ENCODE measurements at places on chromosomes 7 and 10.

DNA sequence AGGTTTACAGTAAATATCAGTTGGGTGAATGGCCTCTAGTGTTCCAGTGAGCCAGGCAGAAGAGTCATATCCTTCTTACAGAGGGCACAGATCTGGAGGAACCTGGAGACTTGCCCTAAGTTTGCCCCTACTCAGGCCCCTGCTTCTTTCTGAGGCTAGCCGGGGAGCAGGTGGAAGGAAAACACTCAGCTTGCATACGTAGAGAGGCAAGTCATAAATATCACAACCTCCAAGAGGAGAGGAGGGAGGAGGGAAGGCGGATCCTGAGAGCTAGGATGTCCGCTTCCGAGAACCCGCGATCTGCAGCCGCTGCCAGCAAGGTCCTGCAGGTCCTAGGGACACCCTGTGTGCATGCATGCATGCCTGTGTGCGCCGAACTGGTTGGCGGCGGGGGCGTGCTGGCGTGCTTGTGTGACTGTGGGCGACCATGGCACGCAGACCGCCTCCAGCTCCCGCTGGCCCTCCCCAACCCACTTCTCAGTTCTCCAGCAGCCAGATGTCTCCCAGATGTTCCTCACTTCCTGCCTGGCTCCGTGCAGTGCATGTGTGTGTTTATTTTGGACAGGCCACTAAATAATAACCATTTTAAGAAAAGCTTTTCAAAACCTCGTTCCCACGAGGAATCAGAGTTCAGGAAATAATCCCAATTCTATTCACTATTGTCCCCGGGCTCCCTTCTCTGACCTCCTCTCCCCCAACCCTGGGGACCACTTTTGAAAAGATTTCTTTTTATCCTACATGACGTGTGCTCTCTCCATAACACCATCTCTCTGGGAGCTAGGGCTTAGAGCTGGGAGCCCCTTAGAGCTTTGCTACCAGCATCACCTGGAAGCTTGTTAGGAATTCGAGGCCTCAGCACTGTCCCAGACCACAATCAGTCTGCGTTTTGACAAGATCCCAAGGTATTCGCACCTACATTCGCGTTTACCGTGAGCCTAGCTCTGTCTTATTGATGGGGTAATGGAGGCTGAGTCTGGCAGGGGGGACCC lies 32.4 kb downstream of the UNC5B start:
- DNase-seq, result no peak

- DNase-seq, result no peak
Observed at GRCh38 chr7:108038986-108039385, 36.0 kb upstream of the LAMB1 start.

DNA sequence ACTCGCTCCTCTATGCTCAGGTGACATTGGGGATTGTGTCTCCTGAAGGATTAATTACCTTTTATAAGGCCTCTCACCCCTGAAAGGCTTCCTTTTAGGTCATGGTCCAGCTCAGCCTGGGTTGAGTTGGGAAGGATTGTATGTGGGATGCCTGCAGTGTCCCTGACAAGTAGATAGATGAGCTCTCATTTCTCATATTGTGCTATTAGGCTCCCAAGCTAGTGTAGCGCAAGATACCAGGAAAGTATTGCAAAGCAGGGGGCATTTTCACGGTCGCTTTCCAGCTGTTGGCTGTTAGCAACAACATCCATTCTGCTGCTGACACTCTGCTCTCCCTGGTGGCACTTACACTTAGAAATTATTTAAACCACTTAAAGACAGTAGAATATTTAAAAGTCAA lies 31.9 kb downstream of the NXPH1 start:
- DNase-seq, result no peak

DNA sequence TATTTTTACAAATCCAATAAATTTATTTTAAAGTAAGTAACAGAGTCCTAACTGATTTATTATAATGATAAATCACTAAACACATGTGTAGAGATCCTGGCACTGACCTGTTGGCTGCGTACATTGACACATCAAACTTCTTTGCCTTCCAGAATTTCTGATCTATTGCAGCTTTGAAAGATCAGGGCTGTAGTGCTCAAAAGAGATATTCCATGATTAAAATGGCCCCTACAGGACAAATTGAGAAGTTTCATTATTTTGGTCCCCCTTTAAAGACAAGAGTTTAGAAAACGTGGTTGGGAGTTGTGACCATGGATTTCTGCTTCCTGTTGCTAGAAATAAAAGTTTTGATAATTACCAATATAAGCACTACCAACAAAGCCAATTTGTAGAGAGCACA lies 87.7 kb upstream of the PDK4 start:
- no peak for DNase-seq

GRCh38 chr7:131625817-131626372 lies 69.5 kb upstream of the PODXL start:
- no peak for DNase-seq

GRCh38 chr10:73205081-73205480 lies 37.2 kb downstream of the FAM149B1 start:
- DNase-seq, result no peak

DNA sequence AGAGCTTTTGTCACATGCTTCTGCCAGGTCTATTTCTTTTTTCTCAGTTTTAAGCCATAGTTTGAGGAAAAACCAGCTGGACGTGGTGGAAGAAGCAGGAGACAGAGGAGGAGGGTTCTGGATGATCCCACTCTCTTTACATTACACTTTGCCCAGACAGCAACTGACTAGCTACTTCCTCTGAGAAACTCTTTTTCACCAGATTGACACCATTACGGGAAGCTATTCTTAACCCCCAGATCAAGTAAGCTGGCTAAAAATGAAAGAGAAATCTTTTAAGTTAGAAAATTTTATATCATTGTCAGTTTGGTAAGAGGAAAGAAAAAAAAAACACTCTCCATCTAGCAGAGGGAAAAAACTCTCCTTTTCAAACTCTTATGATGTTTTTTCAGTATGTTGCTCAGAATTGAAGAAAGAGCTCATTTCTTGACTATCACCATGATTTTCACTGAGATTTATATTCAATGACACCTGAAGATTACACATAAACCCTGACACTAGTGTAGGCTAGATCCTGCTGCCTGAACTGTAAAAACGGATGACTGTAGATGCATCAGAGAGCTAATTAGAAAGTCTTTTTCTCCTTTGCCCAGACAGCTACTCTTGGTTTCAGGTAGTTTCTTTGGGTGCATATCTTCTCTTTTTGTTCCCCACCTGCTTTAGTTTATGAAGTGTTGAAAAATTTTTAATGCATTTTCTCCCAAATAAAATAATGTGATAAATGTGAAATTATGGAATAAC lies 203.1 kb downstream of the TFEC start:
- no peak for DNase-seq

DNA sequence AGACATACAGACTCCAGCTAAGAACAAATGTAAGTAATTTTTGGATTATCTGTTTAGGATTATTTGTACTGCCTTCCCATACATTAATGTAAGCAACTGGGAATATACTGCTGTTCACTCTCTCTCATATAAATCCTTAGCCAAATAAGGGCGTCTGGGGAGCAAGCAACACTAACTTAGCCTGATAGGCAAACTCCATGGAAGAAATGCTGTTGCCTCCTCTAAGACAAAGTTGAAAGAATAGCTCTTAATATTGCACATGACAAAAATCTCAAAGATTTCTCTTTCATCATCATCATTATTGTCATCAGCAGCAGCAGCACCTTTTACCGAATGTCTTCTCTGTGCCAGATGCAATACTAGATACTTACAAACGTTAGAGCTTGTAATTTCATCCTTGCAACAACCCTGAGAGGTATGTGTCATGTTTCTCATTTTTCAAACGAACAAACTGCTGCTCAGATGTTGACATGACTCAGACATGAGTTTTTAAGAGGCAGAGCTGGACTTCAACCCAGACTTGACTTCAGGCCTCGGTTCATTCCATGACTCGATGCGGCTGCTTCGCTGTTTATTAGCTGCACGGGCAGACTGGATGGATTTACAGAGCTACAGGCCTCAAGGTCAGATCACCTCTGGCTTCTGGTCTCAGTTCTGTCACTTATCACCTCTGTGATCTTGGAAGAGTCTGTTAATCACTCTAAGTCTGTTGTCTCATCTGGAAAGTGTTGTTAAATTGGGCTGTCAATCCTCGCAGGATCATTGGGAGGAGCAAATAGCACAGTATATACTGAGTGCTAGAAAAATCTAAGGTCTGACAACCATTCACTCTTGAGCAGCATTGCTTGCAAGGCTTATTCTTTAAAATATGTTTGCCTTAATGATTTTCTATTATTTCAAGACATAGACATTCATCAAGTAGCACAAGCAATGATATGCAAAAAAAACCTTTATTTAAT lies 126.3 kb upstream of the CELF2 start:
- no peak for DNase-seq

- no peak for DNase-seq
Observed at GRCh38 chr7:156004265-156005201, 192.3 kb upstream of the SHH start.

DNA sequence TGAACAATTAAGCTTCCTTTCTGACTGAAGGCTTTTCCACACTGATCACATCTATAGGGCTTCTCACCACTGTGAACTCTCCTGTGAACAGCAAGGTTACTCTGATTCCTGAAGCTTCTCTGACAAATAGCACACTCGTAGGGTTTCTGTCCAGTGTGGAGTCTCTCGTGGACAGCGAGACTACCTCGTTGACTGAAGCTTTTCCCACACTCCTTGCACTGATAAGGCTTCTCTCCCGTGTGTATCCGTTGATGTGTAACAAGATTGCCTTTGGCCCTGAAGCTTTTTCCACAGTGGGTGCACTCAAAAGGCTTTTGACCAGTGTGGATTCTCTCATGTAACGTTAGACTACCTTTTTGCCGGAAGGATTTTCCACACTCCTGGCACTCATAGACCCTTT lies 4.4 kb downstream of the ZNF32 start:
- no peak for DNase-seq

- no peak for DNase-seq
Observed at GRCh38 chr7:151897161-151897731, 20.3 kb upstream of the PRKAG2 start.

GRCh38 chr10:101014230-101014884 lies 14.7 kb downstream of the LZTS2 start:
- DNase-seq, result peak; percentile 59

GRCh38 chr10:128734161-128734560 lies 607.9 kb upstream of the MKI67 start:
- no peak for DNase-seq

DNA sequence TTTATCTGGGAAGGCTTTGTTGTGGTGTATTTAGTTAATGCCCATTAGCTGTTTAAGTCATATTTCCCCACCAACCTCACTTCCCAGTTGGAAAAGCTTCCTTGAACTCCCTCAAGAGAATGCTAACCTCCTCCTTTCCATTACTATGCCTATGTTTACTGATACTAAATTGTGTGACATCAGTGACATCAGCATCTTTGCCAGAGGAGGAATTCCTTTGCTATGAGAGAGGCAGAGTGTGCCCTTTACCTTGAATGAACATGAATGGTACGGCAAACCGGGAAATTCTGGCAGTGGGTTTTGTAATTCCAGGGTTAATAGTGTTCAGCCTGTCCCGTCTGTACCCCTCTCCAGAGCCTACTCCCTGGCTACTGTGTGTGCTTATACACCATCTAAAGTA lies 22.1 kb upstream of the GLCCI1 start:
- no peak for DNase-seq

GRCh38 chr7:65972976-65973375 lies 9.0 kb downstream of the GUSB start:
- no peak for DNase-seq

DNA sequence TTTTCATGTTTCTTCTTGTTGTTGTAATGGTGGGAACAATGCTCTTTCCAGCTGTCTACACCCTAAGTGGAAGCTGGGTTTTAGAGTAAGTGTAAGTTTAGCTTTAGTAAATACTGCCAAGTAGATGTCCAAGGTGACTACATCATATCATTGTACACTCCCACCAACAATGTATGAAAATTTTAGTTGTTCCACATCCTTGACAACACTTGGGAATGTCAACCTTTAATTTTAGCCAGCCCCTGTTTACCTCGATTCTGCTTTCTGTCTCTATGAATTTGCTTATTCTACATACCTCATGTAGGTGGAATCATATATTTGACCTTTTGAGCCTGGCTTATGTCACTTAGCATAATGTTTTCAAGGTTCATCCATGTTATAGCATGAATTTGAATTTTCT lies 93.0 kb downstream of the MTPAP start:
- no peak for DNase-seq

- DNase-seq, result no peak
Observed at GRCh38 chr10:103807996-103808395, 47.4 kb downstream of the SH3PXD2A start.

GRCh38 chr7:36985316-36985715 lies 261.0 kb upstream of the AOAH start:
- no peak for DNase-seq

DNA sequence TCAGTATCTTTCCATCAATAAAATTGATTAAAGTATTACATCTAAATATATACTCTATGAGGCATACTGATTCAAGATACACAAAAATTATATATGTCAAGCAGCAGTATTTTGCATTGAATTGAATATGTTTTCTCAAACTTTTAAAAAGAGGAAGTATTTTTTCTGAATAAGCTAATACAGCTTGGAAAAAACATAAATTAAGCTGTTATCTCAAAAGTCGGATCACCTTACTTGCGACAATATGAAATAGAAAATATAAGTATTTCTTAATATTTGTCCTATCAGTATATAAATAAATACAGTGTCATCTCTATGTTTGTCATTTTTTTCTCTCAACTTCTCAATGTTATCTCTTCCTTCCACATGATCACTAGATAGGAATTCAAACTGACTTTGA lies 139.3 kb downstream of the MBL2 start:
- no peak for DNase-seq

DNA sequence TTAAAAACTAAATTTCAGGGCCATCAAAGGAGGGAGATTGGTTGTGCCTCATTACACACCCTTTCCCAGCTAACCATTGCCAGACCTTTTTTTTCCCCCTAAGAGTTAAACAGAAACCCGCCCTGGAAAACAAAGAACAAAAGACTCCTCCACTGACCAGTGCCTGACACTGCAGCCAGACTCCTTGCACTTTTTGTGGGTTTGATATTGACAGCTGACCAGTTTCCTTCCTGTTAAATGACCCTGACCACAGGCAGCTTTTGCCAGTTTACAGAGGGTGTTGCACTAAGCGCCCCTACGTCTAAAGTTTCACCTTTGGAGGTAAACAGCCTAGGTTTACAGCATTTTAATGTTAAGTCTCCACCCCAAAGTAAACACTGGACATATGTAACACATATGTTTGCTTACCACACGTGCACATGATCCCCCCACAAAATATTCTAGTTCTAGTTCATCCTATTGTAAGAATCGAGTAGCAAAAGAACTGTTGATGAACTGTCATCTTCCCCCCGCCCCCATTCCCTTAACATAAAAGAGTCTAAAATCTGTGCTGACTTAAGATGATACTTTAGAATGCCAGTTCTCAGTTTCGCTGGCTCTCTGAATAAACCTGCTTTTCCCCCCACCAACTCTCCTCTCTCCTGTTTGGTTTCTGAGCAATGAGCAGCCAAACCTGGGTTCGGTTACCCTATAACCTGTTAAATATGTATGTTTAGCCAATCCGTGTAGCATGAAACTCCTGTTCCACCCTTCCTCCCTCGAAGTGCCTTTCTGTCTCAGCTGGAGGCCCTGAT lies 38.0 kb downstream of the FOXI2 start:
- DNase-seq, result no peak

DNA sequence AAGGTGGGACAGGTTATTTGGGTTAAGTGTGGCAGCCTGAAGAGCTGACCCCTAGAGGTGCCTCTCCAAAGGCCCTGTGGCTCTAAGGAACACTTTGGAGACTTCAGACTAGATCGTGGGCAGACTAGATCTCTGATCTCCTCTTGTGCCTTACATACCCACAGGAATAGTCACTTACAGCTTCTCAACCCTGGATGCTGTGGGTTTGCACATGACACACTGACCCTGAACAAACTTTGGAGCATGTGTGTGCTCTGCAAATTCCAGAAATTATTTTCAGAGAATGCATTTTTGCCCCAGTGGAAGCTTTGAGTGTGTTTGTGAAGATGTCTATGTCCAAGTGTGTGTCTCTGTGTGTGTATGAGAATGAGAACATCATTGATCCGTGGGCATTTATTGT lies 119.6 kb downstream of the EMX2 start:
- no peak for DNase-seq

All from stimulated activated CD4-positive, alpha-beta T cell treated with anti-CD3 and anti-CD28 coated beads, TNF-alpha, amount 100 ng/mL, for 24 hours (primary cell).